ENCODE measurements at places on chromosomes 5 and 9.

GRCh38 chr5:91390268-91390667 lies 7.2 kb upstream of the ARRDC3 start:
- no peak for DNase-seq

DNA sequence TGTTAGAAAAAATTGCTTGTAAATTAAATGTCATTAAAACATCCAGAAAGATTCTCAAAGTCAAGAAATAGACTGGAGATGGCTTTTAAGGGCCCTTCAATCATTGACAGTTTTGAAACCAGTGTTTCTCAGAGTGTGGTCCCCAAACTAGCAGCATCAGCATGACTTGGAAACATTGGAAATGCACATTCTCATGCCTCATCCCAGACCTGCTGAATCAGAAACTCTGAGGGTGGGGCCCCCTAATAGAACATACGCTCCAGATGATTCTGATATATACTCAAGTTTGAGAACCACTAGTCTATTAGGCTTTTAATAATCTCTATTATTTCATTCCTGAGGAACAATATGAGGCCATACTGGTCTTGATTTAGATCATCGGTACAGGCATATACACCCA lies 181.6 kb downstream of the SMARCA2 start:
- no peak for DNase-seq

DNA sequence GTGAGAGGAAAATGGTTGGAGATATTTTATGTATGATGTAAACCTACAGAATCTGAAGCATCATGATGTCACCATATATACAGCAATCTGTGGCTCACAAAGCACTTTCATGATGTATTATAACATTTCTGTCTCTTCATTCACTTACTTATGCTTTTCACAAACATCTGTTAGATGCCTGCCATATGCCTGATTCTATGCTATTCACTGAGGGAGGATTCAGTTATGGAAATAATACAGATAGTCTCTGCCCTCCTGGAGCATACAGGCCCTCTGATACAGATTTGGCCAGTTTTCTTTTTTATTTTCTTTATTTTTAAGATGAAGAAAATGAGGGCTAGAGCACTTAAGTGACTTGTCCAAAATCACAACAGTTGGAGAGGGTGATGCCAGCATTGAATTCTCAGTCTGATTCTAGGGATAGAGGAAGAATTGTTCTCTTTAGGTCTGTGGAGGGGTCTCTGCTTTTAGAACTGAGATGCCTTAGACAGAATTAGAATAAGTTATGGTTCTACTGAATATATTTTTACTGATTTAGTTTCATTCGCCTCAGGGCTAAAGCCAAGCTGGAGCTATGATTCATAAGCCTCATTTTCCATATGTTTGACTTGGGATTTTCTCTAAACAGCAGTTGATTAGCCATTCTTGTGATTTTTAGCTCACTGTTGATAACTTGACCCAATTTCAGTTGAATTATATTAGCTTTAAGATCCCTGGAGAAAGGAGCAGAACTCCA lies 636.4 kb downstream of the PRELID2 start:
- DNase-seq, result no peak

DNA sequence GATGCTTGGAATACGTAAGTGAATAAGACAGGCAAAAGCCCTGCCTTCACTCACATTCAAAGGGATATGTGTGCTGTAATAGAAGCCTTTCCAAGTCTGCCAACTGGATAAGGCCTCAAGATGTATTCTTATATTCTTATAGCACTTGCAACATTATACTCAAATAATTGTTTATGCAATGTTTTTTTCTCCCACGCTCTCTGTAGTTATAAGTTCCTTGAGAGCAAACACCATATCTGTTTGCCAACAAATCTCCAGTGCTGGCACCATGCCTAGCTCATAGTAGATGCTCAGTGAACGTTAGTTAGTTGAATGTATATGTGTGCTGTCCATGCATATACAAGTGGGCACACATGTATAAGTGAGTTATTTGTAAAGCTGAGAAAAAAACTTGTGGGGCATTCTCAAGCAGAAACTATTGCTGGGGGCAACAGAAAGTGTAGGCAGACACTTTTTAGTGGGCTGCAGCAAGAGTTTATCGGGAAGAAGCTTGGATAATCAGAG lies 125.1 kb downstream of the RPS23 start:
- DNase-seq, result no peak

DNA sequence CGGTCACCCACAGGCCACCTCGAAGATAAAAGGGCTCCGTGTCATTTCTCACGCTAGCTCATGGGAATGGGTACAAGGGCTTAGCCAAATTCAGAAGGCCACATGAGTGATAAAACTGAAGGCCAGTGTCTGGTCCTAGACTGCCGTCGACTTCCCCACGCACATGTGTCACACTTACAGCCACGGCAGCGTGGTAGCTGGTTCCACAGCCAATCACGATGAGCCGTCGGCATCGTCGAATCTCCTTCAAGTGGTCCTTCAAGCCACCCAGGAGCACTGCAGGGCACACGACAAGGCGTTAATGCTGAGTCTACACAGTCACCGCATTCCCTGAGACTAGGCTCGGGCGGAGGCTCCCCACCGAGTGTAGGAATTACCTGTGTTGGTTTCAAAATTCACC lies 24.7 kb upstream of the MAPK9 start:
- DNase-seq, result no peak

GRCh38 chr5:36073595-36074216 lies 7.0 kb upstream of the UGT3A2 start:
- DNase-seq, result no peak

GRCh38 chr5:72558383-72558782 lies 51.2 kb upstream of the ZNF366 start:
- DNase-seq, result no peak

DNA sequence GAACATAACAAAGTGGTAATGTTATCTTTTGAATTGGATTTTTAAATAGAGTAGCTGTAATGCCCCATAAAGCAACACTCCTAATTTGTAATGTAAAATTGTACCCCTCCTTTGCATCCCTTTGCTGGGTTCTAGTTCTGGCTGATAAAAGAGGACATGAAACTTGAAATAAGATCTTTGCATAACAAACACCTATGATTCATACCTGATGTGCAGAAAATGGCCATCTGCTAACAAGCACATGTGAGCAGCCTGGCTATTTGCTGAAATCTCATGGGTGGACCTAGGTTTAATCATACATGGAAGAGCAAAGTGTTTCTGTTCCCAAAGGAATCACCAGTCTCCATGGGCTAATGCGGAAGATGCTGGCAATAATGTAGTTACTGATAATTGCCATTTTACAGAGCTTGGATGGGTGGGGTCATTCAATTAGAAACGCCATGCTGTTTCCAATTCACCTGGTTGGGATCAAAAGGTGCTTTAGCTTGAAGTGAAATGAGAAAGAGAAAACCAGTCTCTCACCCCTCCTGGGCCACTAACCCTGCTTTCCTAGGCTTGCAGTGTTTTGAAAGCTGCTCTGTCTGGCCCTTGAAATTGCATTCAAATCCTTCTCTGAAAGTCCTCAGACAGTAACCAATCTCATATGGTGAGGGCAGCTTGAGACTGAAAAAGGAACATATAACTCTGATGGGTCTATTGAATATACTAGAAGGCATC lies 585.1 kb downstream of the TLE4 start:
- no peak for DNase-seq

- DNase-seq, result no peak
Observed at GRCh38 chr9:106970219-106970975, 107.4 kb downstream of the ZNF462 start.

- no peak for DNase-seq
Observed at GRCh38 chr5:38905516-38905915, 59.7 kb downstream of the OSMR start.

- DNase-seq, result peak; percentile 6
Observed at GRCh38 chr5:167759057-167759821, 532.2 kb upstream of the WWC1 start.

DNA sequence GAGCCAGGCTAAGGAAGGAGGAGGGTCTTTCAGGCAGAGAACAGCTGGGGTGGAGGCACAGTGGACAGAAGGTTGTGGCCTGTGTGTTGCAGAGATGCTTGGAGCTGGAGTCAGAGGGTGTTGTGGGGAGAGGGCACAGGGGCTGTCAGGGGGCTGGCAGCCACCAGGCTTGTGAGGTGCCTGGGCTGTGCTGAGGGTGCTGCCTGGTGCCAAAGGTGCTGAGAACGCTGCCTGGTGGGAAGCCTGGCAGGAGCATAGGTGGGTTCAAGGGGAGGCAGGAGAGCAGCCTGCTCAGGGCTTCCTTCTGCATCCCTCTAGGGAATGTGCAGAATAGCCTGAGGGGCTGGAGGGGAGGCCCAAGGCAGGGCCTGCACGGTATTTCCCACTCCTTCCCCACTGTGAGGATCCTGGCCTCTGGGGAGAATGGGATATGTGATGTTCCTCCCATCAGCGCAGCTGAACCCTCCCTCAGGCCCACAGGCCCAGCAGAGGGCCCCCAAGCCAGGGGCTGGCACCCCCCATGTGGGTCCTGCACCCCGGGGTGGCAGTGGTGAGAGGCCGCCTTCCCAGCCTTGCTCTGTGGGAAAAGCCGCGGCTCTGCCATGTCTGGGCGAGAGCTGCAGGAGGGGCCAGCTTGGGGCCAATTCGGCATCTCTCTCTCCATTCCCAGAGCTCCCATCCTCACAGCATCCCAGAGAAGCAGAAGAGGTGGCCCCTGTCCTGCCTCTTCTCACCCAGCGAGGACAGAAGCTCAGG lies 76.3 kb downstream of the CACNA1B start:
- no peak for DNase-seq

Data from CD14-positive monocyte (primary cell).